ENCODE measurements at places on chromosomes 6 and 20.

DNA sequence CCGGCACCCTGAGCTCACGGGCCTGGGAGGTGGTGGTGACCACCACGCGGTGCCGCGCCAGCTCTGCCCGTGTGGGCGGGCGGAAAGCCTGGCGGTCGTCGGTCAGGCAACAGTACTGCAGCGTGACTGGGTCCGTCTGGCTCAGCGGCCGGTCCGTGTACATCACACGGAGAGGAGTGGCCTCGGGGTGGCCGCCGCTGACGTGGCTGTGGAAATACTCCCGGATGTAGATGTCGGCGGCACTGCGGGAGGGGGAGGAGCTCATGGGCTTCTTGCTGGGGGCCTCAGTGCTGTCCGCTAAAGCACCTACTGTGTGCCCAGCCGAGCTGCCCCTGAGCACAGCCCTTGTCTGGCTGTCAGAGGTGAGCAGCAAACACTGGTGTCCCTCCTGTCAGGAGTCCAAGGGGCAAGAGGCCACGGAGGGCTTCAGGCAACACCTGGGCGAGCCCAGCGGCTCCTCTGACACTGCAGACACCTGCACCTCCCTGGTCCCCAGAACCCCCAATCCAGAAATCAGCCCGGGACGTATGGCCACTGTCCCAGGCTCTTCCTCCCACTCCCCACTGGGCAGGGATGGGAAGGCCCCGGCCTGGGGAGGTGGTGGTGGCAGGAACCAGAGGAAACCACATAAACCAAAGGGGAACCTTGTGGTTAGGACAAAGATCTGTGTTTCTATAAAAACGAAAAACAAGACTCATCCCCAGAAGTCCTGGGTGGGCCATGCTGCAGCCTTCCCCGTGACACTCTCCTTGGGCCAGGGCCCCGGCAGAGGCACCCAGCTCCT is 6.5 kb downstream of the HELZ2 start:
- no peak for DNase-seq

DNA sequence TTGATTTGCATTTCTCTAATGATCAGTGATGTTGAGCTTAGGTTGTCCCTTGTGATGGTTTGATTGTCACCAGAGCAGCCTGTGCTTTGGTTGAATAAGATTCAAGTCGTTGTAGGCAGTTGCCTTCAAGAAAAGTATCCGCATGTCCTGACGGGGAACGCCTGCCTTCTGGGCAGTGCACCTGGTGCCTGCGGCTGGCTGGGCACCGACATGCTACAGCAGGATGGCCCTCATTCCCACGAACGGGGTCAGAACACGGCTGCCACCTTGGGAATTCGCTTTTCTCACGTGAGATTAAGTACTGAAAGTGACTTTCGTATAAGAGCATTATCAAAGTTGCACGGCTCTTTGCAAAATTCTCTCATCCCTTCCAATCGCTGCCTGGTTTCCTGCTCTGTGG is 78.4 kb downstream of the CDH4 start:
- DNase-seq = no peak

DNA sequence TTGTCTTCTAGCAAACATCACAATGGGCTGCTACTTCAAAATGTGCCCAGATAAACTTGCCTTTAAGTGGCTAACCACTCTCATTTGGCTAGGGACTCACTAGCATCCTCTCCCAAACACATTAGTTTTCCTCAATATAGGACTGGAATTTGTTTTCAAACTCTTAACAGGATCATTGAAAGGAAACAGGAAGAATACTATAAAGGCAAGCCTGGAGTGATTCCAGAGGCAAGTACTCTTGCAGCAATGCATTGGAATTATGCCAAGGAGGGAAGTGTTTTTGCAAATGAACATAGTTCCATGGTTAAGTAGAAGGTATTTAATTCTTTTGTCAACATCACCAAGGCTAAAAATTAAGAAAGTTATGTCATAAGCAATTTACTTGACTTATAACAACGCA is 12.2 kb downstream of the EPHA7 start:
- DNase-seq = no peak

GRCh38 chr20:37543828-37544227 is 16.2 kb upstream of the BLCAP start:
- peak; percentile 65 for DNase-seq

- DNase-seq = no peak
Measured at GRCh38 chr6:90730151-90730673, 143.3 kb upstream of the MAP3K7 start.

- DNase-seq = peak; percentile 28
Measured at GRCh38 chr6:116373300-116373699, 2.6 kb downstream of the DSE start.

GRCh38 chr20:60905919-60906318 is 346.1 kb upstream of the CDH4 start:
- no peak for DNase-seq

DNA sequence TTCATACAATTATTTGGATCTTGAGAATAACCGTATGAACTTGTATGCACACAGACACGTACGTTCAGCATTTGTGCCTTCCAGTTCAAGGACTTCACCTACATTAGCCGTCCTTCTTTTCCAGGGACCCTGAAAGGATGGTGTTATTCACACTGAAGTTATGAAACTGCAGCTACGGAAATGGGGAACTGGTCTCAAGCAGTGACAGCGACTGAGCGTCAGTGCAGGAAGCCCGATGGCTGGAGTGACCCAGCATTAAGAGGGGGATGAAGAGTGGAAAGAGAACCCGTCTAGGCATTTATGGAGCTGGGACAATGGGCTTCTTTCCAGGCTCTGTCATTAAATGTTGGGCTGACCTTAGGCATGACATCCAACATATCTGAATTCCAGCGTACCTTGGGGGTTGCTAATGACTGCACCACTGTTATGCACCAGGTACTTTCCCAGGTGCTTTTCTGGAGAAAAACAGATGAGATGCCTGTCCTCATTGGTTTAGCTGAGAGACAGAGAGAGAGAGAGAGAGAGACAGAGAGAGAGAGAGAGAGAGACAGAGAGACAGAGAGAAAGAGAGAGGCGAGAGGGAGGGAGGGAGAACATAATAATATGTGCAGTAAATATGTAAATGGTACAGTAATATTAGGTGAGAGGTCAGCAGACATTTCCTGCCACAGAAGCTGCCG is 204.7 kb upstream of the EXOC2 start:
- no peak for DNase-seq

DNA sequence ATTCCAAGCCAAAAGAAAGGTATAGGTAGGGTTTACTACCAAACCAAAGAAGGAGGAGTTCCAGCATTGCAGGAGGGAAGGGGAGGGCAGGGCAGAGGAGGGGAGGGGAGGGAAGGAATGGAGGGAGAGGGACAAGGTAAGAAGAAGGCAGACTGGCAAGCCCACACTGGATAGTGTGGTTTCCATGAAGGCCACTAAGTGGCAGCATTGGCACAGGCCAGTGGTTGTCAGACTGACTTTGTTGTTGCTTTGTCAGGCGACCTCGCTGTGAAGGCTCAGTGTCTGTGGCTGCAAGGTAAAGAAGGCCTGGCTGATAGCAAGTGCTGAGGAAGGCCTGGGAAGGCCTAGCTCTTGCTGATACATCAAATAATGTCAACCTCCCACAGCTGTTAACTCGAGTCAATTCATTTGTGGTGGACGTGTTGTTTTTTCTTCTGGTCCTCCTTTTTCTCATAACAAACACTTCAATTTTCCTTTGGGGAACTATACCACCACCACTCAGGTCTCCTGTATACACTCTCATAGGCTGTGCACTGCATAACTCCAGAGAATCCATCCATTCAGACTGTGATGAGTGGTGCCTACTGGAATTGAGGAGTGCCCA is 7.7 kb upstream of the ZNF334 start:
- DNase-seq = peak; percentile 68

DNA sequence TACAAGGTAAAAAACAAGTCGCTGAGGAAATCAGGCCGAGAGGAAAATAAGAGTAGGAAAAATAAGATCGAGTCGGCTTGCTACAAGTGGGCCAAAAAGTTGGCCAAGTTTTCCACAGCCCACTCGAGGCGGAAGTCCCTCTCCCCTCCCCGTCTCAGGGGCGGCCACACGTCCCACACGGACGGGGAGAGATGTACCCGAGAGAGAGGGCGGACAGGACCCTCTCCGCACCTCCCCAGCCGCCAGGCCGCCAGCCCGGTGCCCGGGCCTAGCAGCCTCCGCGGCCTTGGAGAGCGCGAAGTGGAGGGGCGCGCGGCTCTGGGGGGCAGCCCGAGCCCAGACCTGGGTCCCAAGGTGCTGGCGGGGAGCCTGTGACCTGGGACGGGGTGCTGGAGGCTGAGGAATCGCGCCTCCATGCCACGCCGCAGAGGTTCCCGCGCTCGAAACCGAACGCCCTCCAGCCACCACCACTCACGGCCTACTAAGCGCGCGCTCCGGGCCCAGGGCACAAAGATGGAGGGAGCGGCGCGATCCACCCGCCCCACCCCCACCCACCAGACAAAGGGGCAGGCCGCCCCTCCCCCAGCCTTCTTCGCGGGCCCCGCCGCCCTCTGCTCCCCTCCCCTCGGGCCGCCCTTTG is 1.9 kb upstream of the HMGA1 start:
- no peak for DNase-seq

DNA sequence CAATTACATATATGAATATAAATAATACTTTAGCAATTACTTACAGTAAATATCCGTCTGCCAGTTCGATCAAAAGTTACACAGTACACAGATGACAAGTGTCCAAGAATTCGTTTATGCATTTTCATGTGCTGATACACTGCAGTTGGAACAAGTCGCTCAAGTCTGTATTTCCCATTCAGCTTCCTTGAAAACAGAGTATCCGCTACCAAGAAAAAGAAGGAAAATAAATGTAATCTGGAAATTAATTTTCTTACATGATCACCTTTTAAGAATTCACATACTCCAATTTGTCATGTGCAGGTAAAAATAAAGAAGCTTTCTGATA is 35.3 kb downstream of the PHIP start:
- DNase-seq = no peak

- no peak for DNase-seq
Measured at GRCh38 chr6:79453558-79454042, 83.6 kb downstream of the LCA5 start.

- no peak for DNase-seq
Measured at GRCh38 chr6:170091000-170091638, 199.8 kb downstream of the DLL1 start.

GRCh38 chr6:36610041-36610955 is 16.1 kb downstream of the SRSF3 start:
- DNase-seq = no peak

DNA sequence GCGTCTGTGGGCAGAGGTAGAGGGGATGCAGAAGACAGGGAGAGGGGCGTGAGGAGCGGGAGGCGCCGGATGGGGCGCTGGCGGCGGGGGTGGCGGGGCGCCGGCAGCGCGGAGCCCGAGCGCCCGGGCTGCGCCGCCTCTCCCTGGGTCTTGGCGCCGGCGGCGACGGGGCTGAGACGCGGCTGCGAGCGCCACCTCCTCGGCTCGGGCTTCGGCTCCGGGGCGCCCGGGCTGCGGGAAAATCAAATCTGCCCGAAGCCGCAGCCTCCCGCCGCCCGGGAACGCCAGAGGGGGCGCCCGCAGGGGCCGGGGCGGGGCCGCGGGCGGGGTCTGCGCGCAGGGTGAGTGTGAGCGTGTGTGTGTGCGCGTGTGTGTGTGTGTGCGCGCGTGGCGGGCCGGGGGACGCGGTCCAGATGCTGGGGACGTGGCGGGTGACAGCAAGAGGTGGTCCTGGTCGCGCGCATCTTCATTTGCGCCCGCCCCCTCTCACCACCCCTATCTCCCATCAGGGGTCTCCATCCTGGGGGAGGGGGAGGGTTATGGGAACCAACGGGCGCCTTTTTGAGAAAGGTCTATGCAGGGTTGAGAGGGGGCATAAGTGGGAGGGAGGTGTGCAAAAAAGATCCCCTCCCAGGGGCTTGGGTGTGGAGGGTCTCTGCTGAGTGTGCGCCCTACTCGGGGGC is 646 bp upstream of the CPNE5 start:
- peak; percentile 46 for DNase-seq

DNA sequence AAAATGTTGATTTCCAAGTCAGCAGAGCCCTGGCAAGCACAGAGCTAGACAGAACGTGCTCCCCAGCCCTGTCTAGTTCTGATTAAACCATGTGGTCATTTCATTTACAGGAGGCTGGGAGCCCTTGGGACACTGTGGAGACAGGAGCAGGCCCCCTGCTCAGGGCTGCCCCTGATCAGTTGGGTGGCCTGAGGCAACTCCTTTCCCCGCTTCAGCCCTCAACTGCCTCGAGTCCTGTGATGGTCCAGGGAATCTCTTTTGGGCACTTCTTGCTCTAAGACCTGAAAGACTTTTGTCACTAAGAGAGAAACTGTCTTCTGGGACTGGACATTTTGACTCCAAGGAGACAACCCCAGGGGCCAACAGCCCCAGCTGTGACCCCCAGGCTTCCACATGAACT is 13.5 kb downstream of the DYNLRB1 start:
- no peak for DNase-seq

DNA sequence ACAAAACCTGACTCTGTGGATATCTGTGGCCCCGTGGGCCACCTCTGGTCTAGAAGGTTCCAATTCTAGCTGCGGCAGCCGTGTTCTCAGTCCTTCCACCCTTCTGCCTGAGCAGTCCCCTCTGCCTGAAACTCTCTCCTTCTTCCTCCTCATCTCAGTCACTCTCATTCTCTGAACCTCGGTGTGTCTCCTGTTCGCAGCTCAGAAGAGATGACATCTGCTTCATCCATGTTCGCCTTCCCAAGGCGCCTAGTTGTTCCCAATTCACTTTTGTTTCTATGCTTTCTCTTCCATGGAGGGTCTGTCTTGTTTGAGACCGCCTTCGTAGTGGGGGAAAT is 95.5 kb downstream of the CEBPB start:
- peak; percentile 46 for DNase-seq

DNA sequence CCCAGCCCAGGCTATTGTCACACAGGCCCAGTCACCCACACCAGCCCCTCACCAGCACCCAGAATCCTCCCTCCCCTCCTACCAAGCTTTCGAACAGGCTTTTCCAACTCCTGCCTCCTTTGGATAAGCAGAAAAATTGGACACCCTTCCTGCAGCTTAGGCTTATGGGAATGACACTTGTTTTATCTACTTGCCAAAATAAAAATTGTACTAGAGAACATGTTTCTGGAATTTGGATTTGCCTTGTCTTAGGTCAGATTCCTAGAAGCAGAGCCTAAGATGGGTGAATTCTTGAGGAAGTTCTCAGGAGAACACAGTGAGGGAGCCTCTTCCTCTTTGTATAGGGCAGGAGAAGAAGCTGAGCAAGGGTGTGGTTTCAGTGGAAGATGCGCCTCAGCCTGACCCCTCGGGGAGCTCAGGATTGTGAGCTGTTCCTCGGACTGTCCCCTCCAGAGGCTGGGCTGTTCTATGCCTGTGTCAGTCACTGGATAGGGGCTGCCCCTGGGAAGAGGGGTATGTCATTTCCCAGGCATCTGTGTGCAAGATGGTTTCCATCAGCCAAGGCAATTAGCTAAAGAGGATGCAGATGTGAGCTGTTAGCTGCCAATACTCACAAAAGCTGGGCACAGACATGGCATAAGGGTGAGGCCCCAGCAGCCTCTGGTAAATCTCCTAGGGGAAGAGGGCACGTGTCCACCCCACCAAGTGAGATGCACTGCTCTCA is 33.9 kb downstream of the ITPR3 start:
- DNase-seq = no peak

Data from ELR (cell line).